ENCODE measurements at places on chromosomes 3 and 15.

DNA sequence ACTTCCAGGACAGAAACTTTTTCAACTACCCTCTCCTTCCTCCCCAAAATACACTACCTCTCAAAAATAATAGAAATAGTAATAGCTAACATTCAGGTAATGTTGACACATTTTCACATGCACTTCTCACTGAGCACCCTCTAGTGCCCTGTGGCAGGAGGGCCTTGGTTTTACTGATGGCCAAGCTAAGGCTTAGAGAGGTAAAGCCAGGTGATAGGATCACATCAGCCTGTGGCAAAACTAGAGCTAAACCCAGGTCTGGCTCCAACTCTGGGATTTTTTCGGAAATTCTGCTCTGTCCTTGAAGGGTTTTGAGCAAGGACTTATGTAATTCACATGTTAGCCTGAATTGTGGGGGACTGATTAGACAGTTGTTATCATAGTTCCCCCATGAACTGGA lies 922 bp upstream of the TAMM41 start:
- DNase-seq = no peak

DNA sequence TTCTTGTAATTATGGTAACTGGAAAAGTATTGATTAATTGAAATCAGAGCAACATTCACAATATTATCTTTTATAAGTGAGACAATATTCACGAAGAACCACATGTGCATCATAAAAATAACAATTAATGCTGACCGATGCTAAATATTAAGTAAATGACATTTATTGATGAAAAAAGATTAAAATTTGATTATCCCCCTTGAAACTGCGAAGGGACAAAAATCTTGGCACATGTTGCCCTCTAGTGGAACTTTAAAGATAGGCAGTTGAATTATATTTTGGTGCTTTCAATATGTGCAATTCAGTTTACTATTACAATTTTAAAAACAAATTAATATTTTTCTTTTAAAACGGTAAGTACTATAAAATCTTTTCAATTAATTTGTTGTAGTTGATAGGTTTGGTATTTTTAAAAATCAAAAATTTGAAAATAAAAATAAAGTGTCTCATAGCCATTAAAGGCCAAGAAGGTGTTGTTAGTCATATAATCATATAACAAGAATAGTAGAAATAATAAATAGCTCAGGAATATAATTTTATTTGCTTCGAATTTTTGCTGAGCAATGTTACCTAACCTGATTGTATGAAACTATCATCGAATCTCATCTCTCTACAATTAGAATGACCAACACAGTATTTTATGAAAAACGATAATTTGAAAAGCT lies 270.2 kb downstream of the ROBO1 start:
- DNase-seq = no peak

DNA sequence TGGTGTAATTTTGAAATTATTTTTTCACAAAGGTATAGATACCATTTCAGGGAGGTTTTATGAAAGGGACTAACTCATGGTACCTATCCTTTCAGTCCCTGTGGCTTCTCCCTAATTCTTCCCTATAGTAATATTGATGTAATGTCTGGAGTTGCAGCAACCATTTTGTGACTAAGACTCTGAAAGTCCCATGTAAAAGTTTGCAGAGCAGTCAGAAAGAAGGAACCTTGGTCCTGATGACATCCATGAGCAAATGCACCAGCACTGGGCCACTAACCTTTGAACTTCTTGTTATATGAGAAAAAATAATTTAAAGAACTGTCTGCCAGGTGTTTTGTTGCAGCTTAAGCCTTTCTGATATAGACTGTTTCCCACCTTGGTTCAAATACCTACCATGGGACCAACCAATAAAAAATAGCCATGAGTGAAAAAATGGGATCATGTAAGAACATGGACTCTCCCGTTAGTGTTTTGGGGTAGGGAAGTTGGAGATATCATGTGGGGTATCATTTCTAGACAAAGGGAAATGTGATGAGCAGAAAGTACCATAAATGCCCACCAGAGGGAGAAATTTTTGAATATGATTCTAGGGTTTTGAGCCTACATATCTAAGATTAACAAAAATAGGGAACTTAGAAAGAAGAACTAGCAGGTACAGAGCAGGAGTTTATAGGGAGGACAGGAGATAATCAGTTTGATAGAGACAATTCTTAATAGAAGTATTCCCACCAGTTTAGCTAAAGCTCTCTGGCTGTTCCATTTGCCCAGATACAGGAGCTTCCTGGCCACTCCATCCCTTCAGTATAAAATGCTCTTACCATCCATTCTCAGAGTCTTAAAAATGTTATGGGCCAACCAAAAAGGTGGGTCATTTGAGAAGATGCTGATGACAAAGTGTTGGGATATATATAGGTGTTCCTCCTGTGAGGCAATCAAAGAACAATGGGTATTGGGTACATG lies 3.4 kb upstream of the CPOX start:
- no peak for DNase-seq

DNA sequence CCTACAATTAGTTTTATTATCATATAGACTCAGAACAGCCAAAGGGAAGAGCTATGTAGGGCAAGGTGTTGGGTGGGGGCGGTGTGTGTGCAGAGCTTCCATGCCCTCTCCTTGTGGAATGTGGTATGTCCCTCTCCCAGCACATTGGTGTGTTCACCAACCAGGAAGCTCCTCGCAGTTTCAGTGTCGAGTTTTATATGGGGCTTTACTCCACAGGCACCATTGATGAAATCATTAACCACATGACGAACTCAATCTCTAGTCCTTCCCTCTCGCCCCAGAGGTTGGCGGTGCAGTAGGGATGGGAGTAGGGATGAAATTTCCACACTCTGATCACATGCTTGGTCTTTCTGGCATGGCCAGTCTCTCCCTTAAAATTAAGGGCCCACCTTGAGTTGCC lies 13.6 kb upstream of the SRP14 start:
- DNase-seq = no peak

GRCh38 chr3:42190701-42191442 lies 75.1 kb downstream of the CCK start:
- peak; percentile 64 for DNase-seq

- DNase-seq = no peak
Measured at GRCh38 chr3:148906667-148907066, 41.6 kb downstream of the CPA3 start.

DNA sequence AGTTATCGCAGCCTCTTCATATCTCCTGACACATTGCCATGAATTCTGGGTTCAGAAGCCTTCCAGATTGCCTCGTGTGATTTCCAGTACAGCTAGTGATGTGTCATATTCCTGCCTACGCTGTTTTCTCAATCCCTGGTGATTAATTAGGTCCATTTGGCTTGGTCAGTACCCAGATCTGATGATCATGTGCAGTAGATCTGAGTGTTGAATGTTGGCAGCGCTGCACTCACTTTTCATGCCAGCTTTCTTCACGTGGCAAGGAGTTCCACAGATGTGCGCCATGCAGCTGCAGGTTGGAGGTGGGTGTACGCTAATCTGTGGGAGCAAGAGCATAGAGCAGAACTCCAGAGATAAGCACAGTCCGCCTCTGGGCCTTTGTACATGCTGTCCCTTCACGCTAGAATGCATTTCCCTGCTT lies 86.9 kb upstream of the COL6A5 start:
- DNase-seq = no peak

DNA sequence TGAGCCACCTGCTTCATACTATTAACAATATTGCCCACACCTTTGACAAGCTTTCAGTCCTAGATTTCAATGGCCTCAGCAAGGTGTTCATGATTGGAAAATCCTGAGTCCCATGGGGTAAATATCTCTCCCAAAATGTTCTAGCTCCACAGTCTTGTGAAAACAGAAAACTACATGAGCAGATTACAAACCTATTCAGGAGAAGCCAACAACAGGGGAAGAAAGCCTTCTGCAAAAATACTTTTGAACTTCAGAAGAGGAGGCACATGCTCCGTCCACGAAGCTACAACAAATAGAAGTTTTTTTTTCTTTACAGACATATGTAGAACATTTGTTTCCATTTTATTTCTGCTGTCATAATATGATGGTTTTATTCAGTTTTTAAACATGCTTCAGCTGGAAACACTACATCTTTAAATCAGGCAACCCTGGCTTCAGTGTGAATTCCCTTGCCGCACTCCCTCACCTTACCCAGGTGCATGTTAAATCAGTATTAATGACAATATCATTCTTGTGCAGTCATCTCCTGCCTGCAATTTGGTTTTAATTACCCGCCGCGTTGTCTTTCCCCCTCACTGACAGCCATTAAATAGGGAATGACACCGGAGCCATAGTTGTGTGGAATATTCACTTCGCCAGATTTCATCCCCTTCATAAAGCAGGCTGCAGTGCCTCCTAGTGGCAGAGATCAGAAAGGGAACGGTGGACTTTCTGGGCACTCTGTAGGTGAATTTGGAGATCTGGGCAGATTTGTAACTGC lies 725.5 kb upstream of the ARRDC4 start:
- peak; percentile 1 for DNase-seq

- no peak for DNase-seq
Measured at GRCh38 chr15:44102675-44103254, 92.3 kb downstream of the FRMD5 start.

DNA sequence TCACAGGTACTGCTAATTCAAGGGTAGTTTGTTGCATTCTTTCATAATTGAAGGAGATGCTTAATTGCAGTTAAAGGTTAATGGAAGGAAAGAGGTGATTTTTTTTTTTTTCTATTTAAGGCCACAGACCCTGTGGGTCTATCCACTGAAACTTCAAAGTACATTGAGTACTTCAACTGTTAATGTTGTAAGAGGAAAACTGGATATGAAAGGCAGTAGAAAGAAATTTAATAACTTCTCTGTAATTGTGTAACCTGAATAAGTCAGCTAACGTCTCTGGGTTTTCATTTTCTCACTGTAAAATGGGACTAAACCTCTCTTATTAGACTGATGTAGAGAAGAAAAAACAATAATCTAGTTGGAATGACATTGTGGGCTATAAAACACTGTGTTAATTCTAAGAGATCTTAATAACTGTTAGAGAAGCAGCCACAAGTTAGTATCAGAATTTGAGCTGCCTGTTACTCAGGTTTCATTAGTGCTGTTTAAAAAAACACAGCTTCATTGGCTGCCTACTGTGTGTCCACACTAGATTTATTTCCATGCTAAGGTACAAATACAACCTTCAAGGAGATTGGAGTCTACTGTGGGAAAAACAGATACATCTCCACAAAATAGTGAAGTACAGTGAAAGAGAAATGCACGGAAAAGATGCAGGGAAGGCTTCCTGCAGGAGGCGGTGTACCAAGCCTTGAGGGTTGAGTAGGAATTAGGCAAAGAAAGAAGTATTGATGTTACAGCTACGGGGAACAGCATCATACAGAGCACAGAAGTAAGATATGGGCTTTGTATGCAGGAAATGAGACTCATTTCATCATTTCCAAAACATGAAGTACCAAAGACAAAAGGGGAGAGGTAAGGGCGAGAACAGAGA lies 483.6 kb downstream of the TAFA4 start:
- DNase-seq = no peak
